ENCODE measurements at places on chromosomes 12 and 14.

- DNase-seq: no peak
Measured at GRCh38 chr14:68774771-68775613, 17.9 kb downstream of the ZFP36L1 start.

DNA sequence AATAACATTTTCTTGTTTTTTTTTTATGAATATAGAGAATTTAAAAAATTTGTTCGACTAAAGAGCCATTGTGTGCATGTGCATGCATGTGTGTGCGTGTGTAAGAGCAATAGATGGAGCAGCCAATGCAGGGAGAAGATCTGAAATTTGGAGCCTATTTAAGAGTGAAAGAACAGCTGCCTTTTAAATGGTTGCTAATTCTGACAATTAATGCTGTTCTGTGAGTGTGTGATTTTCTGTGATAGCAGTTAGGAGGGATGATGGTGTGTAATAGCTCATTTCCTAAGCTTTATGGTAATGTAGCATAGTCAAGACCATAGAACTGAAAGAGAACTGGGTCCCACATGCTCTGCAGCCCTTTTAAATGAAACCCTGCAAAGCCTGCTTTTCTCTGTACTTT, 137.9 kb downstream of the NRXN3 start:
- DNase-seq: no peak

GRCh38 chr14:106062502-106063272, 536.3 kb downstream of the TMEM121 start:
- DNase-seq: no peak

GRCh38 chr12:62468397-62468796, 1.8 kb downstream of the MON2 start:
- no peak for DNase-seq

GRCh38 chr12:112288638-112289037, 93.6 kb downstream of the HECTD4 start:
- DNase-seq: no peak

- no peak for DNase-seq
Measured at GRCh38 chr12:63752841-63753240, 26.9 kb upstream of the RXYLT1 start.

GRCh38 chr14:68924186-68925158, 54.6 kb downstream of the ACTN1 start:
- no peak for DNase-seq

DNA sequence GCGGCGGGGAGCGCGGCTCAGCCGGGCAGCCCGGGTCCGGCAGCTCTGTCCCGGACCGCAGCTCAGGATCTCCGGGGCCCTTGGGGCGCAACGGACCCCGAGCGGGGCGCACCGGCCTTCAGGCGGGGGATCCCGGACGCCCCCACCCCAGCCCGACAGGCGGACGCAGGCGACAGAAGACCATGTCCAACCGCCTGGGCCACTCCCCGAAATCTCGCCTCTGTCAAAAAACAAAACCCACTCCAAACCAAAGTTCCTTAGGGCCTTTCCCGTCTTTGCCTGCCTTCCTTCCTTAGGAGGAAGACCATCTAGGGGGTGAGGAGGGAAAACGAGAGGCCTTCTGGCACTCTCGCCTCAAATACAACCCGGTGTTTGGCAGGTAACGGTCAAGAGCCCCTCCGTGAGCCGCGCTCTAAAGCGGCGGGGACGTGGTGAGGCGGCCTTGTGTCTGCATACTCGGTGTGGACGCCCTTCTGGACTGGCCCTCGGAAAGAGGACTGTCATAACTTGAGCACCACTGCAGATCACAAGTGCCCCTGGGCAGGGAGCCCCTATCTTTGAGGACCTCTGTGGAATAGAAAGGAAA, 604 bp downstream of the HCFC2 start:
- no peak for DNase-seq

DNA sequence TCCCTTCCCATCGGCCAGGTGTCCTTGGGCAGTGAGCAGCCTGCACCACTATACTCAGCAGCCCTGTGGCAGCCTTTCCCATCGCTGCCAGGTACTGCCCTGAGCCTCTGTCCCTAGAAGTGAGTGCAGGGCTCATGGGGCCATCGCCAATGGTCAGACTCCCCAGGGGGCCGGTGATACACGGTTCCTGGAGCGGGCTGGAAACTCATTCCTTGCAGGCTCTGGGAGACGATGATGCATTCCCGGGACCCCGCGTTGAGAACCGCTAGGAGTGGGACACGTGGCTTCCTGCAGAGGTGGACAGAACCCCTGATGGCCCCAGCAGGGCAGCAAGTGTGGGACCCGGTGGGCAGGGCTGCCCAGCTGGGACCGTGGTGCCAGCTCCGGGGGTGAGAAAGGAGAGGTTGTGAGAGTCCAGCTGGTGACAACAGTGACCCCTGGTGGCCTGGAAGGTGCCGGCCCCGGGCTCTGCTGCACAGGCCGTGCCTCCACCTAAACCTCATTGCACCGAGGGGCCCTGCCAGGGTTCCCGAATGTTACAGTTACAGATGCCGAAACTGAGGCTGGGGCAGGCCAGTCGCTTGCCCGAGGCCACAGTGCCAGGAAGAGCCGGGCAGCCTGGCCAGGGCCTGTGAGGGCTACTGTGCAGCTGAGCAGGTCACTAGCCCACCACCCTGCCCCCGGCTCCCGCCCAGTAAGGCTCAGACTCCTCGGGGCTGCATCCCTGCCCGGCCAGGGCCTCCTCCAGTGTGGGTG, 33.8 kb downstream of the FBRSL1 start:
- DNase-seq: no peak

GRCh38 chr14:50410921-50411320, 14.2 kb upstream of the CDKL1 start:
- DNase-seq: no peak

DNA sequence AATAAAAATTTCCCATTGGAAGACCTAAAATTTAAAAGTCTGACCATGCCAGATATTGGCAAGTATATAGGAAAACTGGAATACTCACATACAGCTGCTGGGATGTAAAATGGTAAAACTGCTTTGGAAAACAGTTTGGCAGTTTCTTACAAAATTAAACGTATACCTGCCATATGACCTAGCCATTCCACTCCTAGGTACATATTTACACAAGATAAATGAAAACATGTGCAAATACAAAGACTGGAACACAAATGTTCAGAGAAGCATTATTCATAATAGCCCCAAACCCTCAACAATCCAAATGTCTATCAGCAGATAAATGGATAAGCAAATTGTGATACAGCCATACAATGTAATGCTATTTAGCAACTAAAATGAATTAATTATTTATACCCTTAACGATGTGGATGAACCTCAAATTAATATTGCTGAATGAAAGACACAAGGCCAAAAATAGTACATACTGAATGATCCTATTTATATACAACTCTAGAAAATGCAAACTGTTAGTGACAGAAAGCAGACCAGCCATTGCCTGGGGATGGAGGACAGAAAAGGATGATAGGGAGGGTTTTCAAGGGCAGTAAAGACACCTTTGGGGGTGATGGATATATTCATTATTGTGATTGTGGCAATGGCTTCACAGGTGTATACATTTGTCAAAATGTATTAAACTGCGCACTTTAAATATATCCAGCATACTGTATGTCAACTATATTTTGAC, 21.3 kb upstream of the TCP11L2 start:
- DNase-seq: no peak

DNA sequence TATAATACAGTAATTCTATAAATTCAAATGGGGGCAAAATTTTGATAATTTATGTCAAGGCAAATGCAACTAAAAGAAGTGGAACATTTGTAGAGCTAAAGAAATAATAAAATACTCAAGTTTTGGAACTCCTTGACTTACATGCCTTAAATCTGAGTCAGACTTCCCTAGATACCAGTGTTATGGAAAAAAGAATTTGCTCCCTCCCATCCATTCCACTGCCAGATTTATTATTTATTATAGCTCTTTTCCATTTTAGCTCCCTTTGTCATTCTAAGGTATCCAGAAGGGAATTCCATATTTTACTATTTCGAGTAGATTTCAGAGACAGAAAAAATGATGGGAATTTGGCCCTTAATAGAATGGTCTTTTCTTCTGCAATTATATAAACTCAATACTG, 44.0 kb downstream of the RHOJ start:
- no peak for DNase-seq

- no peak for DNase-seq
Measured at GRCh38 chr12:113416091-113416754, 6.0 kb upstream of the SDSL start.

GRCh38 chr14:32047791-32048190, 29.3 kb upstream of the ARHGAP5 start:
- no peak for DNase-seq
